ENCODE measurements at places on chromosomes 2 and 18.

DNA sequence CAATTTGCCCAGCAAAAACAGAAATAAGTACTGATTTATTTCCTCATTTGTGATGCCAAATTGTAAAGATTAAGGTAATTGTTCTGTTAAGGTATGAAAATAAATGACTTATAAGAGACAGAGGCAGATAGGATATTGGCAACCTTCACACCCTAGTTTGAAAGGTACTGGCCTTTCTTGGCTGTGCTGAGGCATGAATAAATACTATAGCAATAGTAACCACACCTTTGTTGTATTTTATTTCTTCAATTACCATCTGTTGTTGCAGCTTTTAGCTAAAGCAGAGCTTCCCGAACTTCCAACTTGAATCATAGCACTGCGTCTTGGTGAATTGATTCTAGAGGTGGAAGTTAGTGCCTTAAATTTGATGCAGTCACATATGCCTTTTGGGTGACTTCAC, 55.9 kb downstream of the FMNL2 start:
- no peak for DNase-seq

GRCh38 chr2:138034536-138034935, 70.3 kb downstream of the HNMT start:
- DNase-seq = no peak

DNA sequence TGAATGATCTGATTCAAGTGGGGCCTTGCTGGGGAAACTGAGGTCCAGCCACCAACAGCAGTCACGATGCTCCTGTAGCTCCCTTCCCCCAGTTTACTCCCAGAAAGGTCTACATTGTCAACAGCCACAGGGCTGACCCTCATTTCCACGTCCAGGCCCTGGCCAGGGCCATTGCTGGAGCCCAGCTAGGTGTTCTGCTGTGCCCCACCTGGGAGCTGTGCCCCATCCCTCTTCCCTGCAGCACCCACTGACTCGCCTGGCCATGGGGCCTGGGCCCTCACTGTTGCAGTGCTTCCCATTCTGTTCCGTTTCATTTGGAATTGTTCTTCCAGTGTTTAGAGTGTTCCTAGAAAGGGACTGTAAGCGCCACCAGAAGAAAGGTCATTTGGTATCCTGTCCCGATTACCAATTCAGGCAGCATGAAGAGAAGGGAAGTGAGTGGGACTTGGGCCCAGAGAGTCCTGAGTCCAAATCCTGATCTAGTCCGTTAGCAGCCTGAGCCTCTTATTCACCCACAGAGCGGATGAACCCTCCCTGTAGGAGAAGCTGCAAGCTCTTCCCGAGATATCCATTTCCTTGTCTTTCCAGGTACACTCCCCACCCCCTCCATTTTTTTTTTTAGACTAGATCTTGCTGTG, 73.1 kb upstream of the HPCAL1 start:
- DNase-seq = no peak

- no peak for DNase-seq
Measured at GRCh38 chr2:140580532-140581151, 1550.2 kb downstream of the LRP1B start.

GRCh38 chr18:54742659-54743604, 85.3 kb upstream of the RAB27B start:
- DNase-seq = no peak

- DNase-seq = no peak
Measured at GRCh38 chr2:48749291-48750127, 6.0 kb downstream of the LHCGR start.
